ENCODE measurements at places on chromosomes 5 and 9.

- DNase-seq: no peak
Observed at GRCh38 chr5:59575648-59576445, 317.7 kb downstream of the PDE4D start.

GRCh38 chr5:146761811-146762210 lies 116.7 kb downstream of the PPP2R2B start:
- no peak for DNase-seq

- DNase-seq: no peak
Observed at GRCh38 chr5:74336297-74336696, 304.2 kb downstream of the ENC1 start.

- DNase-seq: no peak
Observed at GRCh38 chr5:178788381-178789085, 58.1 kb upstream of the ZNF354A start.
